ENCODE measurements at places on chromosomes 12 and 14. TPM values are rescaled to one million over a fixed set of nuclear protein-coding genes. Genes with fewer than 3 reads are reported as not detected.
A peak's percentile ranks its signal among the peaks of the same experiment; 100 is the strongest.

DNA sequence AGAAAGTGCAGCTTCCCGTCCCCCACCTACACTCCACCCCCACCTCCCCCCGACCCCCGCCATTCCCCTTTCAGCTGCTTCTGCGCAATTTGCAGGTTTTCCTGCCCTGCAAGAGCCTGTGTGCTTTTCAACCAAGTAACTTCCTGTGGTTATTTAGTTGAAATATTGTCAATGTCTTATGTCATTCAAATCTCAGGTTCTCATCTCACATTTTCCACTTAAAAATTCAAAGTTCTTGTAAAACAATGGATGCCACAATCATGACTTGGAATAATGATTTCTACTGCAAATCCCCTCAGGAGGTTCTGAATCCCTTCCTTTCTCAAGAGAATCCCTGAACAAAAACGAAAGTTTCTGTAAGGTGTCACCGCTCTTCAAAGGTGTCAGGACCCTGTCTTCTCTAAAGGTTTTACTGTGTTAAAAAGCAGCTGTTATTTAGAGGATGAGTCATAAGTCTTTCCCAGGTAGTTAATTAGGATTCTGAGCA, 31.6 kb downstream of the WBP11 start:
- DNase-seq, result no peak

DNA sequence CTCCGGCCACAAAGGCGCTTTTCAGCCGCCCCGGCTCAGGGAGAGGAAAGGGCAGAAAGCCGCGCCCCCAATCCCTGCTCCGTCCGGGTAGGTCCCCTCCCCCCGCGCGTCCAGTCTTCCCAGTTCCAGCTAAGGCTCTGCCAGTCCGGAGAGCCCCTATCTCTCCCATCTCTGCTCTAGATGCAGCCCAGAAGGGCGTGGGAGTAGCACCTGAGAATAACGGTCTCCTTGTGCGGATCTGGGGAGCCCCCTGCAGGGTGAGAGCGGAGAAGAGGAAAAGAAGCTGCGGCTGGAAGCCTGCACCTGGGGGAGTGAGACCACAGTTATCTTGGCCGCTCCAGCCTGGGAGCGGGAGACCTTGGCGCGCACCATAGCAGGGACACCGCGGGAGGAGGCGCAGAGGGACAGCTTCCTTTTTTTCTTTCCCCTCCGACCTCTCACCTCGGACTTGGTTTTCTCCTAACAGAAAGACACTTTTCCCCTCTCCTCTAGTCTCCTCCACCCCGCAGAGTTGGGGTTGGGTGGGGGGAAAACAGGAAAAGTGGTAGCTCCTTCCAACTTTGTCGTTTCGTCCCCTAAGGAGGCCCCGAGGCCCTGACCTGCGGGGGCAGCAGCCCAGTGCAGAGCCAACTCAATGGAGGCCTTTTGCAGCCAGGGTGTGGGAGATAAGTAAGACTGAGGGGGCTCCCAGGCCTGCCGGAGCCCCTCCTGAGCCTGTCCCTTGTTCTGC, 2.4 kb downstream of the DHH start:
- DNase-seq, result no peak

GRCh38 chr14:87656315-87656714, 336.7 kb downstream of the GALC start:
- no peak for DNase-seq

DNA sequence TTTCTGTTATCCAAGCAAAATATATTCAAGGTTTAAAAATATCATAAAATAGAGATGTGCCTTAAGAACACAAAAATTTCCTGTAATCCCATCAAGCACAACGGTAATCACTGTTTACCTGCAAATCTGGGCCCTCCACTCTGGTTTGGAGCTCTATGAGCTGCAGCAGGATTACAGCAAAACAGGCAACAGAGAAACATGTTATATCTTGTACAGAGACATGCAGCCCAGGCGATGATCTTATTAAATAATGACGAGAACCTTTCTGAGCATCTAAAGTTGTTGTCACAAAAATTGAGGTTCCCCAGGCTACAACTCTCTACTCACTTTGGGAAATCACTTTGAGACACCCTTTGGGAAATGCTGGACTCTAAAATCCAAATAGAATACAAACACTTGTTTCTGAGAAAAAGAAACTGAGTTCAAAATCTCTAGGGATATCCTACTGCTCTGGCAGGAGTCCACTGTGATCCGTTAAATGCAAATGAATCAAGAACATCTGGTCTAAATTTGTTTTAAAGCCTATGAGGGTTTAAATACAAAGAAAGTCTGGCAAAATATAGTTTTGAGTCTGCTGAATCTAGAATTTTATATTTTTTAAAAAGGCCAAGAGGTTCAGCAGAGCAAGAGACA, 36.3 kb downstream of the STON2 start:
- no peak for DNase-seq

GRCh38 chr12:20105943-20106342, 262.4 kb upstream of the PDE3A start:
- DNase-seq, result peak; percentile 30

DNA sequence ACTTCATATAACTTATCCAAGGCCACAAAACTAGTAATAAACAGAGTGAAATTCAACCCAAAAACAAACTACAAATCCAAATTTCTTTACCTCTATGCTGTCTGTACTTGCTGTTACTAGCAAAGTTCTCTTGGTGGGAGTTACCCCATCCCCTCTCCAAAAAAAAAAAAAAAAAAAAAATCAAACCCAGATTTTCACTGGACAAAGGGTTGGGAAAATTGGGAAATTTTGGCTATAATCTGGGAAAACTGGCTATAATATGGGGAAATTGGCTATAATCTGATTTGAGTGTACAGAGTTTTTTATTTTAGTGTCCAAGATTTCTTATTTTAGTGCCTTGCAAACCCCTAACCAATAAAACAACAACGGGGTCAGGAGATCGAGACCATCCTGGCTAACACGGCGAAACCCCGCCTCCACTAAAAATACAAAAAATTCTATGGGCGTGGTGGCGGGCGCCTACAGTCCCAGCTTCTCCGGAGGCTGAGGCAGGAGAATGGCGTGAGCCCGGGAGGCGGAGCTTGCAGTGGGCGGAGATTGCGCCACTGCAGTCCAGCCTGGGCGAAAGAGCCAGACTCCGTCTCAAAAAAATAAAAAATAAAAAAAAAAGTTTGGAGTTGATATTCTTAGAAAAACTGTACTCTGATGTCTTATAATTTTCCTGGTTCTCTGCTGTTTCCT, 148.4 kb downstream of the CHST11 start:
- DNase-seq, result no peak

DNA sequence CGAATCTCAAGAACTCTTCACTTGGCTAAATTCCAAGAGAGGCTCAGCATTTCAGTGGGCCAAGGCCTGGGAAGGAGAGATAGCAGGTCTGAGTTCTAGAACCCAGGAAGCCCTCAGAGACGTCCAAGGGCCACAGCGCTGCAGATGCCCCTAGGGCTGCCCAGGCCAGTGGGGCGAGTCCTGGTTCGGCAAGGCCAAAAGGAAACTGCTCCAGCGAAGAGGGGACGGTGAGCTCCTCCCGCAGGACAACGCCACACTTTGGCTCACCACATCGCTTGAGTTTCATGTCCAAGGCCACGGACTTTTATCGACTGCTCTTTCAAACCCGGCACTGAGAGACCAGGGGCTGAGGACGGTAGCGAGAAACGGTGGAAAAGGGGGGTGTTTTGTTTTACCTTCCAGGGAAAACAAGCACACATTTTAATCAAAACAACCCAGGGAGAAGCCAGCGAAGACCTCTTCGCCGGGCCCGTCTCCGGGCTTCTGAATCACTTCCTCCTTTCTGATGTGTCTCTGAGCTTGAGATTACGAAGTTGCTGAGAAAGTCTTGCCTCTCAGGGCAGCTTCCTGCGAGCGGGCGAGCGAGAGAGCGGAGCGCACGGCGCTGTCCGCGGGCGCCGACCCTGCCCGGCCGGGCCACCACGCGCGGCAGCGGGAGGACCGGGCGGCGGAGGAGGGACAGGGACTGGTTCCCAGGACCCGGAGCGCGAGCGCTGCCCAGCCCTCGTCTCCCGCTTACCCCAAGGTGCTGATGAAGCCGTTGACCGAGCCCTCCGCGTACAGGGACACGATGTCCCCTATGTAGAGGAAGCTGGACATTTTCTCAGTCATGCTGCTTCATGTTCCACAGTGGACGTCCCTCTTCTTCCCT, 808 bp downstream of the ITPR2 start:
- DNase-seq, result peak; percentile 72

- no peak for DNase-seq
Measured at GRCh38 chr12:14290951-14291350, 74.5 kb upstream of the ATF7IP start.

GRCh38 chr12:116489116-116489515, 70.1 kb upstream of the MAP1LC3B2 start:
- DNase-seq, result no peak

DNA sequence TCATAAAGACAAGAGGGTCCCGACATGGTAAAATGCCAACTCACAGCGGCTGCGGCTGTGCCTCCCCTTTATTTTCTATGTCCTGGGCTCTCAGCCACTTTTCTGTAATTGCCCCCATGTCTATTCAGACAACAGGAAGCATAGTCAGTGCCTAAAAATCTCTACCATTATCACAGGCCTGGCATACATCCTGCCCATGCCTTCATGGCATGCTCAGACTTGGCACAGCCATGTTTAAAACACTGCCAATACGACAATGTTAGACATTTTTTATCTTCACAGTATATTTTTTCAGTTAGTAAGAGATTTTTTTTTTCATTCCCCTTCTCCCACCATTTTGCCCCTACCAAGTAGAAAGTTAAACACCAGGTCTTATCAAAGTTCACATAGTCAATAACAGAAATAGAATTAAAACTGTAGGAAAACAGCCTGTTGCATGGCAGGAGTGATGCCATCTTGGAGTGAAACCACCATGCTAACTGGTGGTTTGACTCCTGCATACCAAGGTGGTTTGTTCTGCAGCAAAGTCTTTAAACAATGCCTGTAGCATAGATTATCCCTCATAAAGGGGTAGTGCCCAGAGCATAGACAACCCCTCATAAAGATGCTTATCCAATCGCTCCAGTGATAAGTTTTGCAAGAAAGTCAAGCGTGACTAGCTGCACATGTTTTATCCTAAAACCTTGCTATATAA, 18.9 kb upstream of the CERS5 start:
- DNase-seq, result peak; percentile 79

GRCh38 chr12:112945515-112945914, 7.2 kb downstream of the OAS3 start:
- DNase-seq, result no peak

GRCh38 chr12:19410211-19410610, 29.1 kb upstream of the AEBP2 start:
- peak; percentile 49 for DNase-seq

SLC5A8 gene
- not detected for total RNA-seq

KIF26A gene
- 2.0 TPM for total RNA-seq

FOXG1 gene
- total RNA-seq, result not detected

CPM gene
- 29.8 TPM for total RNA-seq

CCDC38 gene
- not detected for total RNA-seq

TAS2R10 gene
- 0.50 TPM for total RNA-seq

GLS2 gene
- under 0.01 TPM for total RNA-seq

OVCH1 gene
- total RNA-seq, result 0.51 TPM

TCL1B gene
- not detected for total RNA-seq

YY1 gene
- total RNA-seq, result 40.8 TPM

LBHD2 gene
- not detected for total RNA-seq

CD163 gene
- total RNA-seq, result 0.26 TPM
